NT2/D1 (cell line): ENCODE measurements at places on chromosomes 2 and 18.

DNA sequence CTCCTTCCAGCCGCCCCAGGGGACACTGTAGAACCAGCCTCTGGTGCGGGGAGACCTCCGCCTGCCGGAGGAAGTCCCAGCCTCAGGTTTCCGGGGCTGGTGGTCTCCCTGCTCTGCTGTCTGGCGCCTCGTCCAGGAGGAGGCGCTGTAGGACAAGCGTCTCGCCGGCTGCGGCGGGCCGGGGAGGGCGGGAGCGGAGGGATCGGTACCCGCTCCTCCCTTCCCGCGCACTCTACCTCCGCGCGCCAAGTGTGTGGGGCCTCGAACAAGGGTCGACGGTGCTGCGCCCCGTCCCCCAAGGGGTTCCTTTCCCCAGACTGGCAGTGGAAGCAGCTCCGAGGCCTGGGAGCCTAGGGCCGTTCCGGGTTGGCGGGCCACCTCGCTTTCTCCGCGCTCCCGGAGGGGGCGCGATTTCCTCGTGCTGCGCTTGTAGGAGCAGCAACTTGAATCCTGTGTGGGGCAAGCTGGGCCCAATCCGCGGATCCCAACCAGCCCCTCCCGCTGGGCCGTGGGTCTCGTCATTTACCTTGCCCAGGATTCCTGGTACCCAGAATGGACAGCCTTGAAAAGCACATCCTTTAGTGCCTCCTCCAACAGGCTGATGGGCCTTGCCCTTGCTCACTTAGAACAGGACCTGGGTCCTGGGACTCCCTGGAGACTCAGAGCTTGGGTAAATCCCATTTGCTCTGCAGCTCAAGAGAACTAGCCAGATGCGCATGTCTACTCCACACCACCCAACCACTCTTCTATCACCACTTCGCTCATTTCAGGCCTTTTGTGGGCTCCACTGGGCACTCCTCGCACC lies 10.6 kb upstream of the HOXD4 start:
- DNase-seq: peak; percentile 69

GRCh38 chr18:55069497-55069896 lies 110.2 kb upstream of the CCDC68 start:
- DNase-seq: no peak

DNA sequence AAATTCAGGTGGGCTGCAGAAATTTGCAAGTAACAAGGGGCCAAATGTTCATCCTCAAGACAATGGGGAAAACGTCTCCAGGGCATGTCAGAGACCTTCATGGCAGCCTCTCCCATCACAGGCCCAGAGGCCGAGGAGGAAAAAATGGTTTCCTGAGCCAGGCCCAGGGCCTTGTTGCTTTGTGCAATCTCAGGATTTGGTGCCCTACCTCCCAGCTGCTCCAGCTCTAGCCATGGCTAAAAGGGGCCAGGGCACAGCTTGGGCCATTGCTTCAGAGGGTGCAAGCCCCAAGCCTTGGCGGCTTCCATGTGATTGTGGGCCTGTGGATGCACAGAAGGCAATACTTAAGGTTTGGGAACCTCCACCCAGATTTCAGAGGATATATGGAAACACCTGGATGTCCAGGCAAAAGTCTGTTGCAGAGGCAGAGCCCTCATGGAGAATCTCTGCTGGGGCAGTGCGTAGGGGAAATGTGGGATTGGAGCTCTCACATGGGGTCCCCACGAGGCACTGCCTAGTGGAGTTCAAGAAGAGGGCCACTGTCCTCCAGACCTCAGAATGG lies 29.2 kb downstream of the RPRD1A start:
- no peak for DNase-seq

- DNase-seq: no peak
Measured at GRCh38 chr18:13548106-13548819, 178.1 kb downstream of the FAM210A start.

DNA sequence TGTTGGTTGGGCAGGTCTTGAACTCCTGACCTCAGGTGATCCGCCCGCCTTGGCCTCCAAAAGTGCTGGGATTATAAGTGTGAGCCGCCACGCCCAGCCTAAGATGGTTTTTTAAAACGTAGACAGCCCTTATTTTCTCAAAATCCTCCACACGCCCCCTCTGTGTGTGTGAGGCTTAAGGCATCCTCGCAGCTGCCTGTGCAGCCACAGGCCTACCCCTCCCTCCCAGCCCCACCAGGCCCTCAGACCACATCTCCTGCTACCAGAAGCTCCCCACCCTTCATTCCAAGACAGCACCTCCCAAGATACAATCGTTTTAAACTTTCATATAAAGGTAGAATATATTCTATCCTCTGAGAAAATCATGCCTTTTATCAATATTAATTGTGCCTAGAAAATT lies 4.8 kb downstream of the ANO7 start:
- no peak for DNase-seq

GRCh38 chr2:173238385-173238784 lies 116.3 kb upstream of the CDCA7 start:
- DNase-seq: no peak

DNA sequence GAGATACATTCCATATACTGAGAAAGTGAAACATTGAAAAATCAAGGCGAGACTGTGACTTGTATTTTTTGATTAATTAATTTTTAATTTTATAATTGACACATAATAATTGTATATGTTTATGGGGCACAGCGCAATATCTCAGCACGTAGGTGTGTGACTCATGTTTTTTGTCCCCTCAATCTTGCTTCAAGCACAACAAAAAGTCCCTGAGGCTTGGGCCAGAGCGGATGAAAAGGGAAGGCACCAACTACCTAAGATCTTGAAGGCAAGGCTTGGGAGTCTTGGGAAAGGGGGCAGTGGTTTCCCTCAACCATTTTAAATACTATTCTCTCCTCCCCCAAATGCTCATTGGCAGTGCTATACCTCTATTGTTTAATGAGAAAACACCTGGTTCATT lies 9.9 kb downstream of the SGPP2 start:
- DNase-seq: no peak

- DNase-seq: no peak
Measured at GRCh38 chr18:68627812-68628211, 87.1 kb downstream of the TMX3 start.

- DNase-seq: no peak
Measured at GRCh38 chr2:7348761-7349160, 431.5 kb downstream of the RNF144A start.

DNA sequence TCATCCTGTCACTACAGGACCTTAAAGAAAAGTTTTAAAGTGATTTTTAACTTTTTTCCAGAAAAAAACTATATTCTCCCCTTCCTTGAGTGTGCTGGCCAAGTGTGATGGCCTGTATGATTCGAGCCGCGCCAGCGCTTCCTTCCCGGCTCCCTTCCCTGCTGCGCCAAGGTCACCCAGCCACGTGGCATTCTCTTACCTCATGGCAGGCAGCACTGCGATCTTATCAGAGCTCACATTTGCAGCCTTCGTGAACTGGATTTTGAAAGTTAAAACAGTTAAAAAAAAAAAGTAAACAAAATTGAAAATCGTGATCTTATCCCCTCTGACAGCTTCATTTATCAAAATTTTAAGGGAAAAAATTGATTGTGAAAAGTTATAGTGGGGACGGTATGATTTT lies 279.8 kb downstream of the PTGR3 start:
- DNase-seq: no peak

DNA sequence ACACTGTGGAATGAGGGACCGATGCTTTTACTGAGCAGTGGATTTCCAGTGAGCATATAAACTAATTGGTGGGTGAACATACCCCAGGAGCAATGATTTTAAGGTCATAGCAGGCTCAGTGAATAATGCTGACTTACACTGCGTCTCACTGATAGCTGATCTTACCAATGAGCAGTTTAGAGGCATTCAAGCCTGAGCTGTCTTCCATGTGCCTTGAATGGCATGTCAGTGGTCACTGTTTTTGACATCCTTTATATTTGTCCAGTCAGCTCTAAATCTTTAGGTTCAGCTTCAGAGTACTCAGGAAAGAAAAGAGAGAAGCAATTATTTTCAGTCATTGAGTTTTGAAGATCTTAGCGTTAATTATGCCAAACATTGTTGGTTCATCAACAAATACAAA lies 88.3 kb downstream of the CAMKMT start:
- DNase-seq: no peak

DNA sequence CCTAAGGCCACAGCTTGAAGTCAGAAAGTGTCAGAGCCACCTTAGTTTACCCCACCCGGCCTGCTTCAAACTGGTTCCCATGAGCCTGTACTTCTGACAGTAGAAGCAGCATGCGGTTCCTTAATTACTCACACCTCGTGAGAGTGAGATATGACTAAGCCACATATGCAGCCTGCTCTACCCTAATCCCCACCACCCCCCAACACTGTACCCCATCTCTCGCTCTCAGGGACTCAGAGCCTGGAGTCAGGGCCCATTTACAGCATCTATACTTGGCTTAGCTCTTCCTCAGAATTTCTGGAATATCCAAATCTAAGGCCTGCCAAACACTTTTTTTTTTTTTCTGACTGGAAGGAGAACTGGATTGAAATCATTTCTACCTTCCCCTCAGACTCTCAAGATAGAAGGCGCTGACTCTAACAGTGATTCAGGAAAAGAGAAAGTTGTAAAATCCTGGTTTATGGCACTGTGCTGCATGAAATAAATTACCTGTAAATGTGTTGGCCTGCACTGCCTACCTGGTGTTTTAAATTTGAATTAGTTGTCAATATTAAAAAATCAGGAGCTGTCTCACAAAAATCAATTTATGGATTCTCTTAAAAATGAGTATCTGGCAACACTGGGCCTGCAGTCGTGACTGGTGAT lies 360.0 kb downstream of the RND3 start:
- no peak for DNase-seq
